ENCODE measurements at places on chromosomes 4 and X.

DNA sequence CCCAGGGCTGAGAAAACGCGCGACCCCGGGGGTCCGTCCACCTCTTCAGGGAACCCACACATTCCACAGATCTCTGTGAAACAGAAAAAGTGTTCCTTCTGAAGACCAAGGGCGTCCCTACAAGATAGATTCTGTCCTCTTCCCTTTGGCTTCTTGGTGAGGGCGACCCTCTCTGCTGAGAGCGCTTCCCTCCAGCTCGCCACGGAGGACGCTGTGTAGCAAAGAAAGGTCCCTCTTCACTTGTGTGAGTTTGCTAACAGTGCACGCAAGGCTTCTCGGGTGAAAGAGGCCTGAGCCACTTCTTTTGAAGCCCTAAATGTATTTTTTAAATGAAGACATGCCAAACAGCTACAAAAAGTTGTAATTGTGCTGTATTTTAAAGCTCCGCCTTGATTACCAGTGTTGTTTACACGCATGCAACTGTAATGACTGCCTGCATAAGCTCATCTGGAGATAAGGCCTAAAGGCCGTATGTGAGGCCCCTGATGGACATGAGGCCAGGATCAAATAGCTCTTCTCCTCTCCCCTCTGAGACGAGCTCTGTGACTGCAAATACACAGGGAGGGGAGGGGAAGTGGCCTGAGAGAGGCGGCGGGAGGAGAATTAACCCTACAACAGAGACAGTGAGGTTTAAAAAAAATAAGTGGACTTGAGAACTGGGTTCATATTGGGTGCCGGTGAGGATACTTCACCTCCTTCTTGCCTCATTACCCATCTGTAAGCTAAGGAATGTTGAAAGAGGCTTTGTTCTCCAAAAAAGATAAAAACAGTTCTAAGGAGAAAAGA lies 95.5 kb downstream of the SOWAHB start:
- peak; percentile 72 for DNase-seq

- no peak for DNase-seq
Observed at GRCh38 chr4:27024805-27025204, 164.2 kb downstream of the STIM2 start.

GRCh38 chr4:122746485-122746965 lies 14.0 kb downstream of the BBS12 start:
- no peak for DNase-seq

- DNase-seq: no peak
Observed at GRCh38 chrX:38864165-38864564, 62.9 kb downstream of the MID1IP1 start.

DNA sequence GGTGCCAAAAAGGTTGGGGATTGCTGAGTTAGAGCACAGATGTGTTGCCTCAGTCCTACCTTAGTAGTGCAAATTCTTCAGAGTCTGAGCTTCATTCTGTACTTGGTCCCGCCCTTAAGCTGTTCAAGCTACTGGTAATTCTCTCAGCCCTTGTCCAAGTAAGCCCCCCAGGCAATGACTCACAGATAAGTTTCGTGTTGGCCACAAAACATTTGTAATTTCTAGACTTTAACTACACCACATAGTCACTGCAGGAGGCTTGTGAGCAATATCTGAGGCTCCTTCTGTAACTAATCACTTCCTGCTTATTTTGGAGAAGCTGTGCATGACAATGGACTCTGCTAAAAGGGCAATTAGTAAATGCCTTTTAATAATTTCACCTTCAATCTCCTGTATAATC lies 1420.5 kb downstream of the PCDH7 start:
- DNase-seq: peak; percentile 83

- no peak for DNase-seq
Observed at GRCh38 chr4:4864443-4864939, 5.0 kb downstream of the MSX1 start.

GRCh38 chr4:101262683-101263082 lies 84.6 kb downstream of the PPP3CA start:
- DNase-seq: no peak
